Heart left ventricle (tissue), 16 donors: ENCODE measurements at places on chromosomes 2 and 18. TPM values are rescaled to one million over a fixed set of nuclear protein-coding genes. Genes with fewer than 3 reads are reported as not detected.

GRCh38 chr18:78006774-78007260, 757.2 kb downstream of the GALR1 start:
- no peak for DNase-seq

GRCh38 chr2:135893374-135893794, 17.1 kb upstream of the MCM6 start:
- no peak for DNase-seq

DNA sequence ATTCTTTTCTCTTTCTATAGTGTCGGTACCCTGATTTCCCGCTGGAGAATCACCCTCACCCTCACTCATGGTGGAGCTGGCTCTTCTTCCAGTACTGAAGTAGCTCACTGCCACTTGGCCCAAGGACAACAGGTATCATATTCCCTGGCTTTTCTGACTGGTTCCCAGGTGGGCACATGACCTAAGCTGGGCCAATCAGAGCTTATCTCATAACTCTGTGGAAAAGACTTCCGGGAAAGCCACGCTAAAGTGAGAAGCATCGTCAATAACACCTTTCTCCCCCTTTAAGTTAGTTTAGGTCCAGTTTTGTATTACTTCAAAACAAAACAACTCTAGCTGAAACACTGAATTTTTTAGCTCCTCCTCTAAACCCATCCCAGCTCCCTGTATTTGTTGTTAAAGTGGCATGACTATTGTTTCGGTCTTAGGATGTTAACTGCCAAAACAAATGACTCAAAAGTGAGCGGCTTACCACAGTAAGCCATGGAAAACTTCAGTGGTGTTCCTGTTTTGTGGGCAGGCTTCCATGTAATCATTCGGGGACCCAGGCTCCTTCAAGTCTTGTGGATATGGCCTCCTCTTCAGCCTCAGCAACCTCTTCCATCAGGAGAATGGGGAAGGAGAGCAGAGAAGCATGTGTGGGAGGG, 137.4 kb upstream of the DLX2 start:
- no peak for DNase-seq

GRCh38 chr2:44713170-44713569, 228.3 kb upstream of the SIX3 start:
- DNase-seq, result no peak

GRCh38 chr2:10253596-10254372, 48.9 kb upstream of the HPCAL1 start:
- DNase-seq, result peak; percentile 15

DNA sequence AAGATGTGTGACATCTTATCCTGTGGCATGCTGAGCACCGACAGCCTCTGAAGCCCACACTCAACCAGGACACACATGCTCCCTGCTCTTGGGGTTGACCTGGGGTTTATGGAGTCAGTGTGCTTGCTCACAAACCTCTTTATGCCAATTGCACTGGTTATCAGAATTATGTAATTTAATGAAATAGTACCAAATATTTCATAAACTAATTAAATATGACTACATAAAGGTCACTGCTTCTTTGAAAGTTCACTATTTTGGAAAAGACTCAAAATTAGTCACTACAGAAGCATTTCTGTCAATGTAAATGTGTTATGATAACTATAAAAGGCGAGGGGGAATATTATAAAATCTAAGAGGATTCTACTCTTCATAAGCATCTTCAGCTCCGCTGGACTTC, 76.7 kb downstream of the FHOD3 start:
- DNase-seq, result no peak

GRCh38 chr2:207284556-207285472, 119.1 kb upstream of the KLF7 start:
- no peak for DNase-seq

The NEU2 gene
- total RNA-seq, result not detected

The TUBA4A gene
- 156 TPM for total RNA-seq
